ENCODE measurements at places on chromosomes 4 and X.

- DNase-seq = no peak
Measured at GRCh38 chr4:8652181-8653078, 59.9 kb downstream of the CPZ start.

DNA sequence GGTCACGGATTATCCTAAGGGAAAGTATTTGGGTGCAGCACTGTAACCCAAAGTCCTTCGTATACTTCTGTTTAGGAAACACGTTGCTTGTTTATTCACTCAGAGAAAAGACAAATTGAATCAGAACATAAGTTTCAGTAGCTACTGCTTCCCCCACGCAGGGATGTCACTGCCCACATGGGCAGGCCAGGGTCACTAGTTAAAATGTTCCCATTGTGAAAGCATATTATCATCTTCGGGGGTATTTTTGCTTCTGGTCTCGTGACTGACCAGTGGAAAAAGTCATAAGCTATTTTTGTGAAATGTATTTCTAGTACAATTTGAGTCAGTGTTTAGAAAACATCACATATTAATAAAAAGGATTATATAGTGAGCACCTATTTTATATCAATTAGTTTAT is 377.8 kb downstream of the PCDH7 start:
- DNase-seq = no peak

GRCh38 chrX:151754047-151754429 is 19.5 kb downstream of the CNGA2 start:
- DNase-seq = peak; percentile 41

DNA sequence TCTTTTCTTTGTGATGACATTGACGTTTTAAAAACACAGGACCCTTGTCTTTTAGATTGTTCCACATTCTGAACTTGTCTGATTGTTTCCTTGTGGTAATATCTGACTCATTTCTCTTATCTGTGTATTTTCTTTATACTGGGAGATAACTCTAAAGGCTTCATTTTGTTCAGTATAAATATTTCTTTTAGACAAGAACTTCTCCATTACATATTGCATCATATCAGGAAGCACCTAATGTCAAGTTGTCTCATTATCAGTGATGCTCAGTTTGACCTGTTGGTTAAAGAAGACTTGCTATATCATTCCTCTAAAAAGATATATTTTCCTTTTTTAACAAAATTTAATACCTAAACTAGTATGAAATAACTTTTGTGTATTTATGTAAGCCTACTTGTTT is 152.3 kb upstream of the BMP3 start:
- DNase-seq = no peak

DNA sequence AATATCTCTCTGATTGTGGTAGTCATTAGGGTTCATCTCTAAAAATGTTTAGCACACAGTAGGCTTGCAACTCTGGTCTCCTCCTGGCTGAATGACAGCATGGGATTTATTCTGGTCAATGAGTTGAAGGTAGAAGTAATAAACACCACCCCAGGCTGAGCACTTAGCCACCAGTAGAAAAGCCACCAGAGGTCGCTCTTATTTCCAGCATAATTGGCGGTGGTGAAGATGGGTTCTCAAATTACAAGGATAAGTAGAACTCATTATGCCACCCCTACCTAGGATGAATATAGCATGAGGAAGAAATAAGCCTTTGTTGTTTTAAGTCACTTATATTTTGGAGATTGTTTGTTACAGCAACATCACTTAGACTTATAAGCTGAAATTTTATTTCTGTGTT is 302.7 kb downstream of the GPM6A start:
- no peak for DNase-seq

- no peak for DNase-seq
Measured at GRCh38 chr4:158159718-158160094, 13.1 kb downstream of the GASK1B start.

DNA sequence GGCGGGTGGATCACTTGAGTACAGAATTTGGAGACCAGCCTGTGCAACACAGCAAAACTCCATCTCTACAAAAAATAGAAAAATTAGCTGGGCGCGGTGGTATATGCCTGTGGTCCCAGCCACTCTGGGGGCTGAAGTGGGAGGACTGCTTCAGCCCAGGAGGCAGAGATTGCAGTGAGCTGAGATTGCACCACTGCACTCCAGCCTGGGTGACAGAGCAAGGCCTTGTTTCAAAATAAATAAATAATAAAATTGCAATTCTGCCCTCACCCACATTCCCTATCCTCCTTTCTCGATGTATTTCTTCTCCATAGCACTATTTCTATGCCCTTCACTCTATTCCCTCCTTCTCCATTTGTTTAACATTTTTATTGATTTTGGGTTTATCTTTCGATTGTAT is 8.7 kb upstream of the SLAIN2 start:
- DNase-seq = no peak

- DNase-seq = no peak
Measured at GRCh38 chrX:72038016-72038415, 93.7 kb downstream of the RTL5 start.

- no peak for DNase-seq
Measured at GRCh38 chr4:65861993-65862392, 191.7 kb upstream of the EPHA5 start.

GRCh38 chrX:38379088-38379487 is 26.7 kb downstream of the OTC start:
- no peak for DNase-seq

GRCh38 chr4:26073886-26074560 is 160.0 kb downstream of the SMIM20 start:
- no peak for DNase-seq

DNA sequence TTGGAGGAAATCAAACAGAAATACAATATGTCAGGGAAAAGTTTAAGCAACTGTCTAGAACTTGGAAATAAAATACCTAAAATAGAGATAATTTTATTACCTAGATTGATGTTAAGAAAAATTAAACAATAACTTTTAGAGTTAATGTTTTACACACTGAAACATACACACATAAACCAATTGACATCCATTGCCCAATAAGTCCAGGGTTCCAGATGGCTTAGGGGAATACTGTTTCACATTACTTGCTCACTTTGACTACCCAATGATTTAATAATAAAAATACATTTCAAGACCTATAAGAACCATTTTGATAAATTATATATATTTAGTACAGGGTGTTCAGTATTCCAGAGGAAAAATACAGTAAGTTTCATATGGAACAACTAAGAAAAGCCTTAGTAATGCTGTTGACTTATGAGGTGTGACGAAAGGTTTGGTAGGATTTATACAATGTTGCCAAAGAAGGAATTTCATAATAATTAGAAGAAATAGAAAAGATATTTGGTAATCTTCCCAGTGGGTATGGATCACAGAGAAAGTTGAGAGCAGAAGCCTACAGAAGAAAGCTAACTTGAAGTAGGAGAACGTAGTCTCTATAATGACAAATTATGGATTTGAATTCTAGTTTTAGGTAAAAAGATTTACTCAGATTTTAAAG is 23.0 kb upstream of the UGT2B4 start:
- DNase-seq = no peak

- peak; percentile 24 for DNase-seq
Measured at GRCh38 chr4:5812506-5813229, 80.2 kb downstream of the CRMP1 start.

DNA sequence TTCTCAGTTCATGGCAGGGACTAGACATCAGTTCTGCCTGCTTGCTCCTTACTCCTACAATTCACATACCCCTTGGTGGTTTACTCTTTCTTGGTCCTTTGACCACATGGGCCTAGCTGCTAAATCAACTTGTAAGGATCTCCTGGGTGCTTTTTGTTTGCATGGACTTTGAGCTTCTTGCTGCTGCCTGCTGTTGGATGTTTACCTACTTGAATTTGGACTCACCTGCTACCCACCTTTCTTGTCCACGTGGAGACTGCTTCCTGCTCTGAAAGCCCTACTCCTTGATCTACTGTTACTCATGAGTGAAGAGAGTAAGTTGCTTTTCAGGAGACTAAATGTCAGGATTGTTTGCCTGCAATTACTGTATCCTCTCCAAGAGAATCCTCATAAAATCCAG is 15.2 kb upstream of the ARHGAP24 start:
- no peak for DNase-seq

DNA sequence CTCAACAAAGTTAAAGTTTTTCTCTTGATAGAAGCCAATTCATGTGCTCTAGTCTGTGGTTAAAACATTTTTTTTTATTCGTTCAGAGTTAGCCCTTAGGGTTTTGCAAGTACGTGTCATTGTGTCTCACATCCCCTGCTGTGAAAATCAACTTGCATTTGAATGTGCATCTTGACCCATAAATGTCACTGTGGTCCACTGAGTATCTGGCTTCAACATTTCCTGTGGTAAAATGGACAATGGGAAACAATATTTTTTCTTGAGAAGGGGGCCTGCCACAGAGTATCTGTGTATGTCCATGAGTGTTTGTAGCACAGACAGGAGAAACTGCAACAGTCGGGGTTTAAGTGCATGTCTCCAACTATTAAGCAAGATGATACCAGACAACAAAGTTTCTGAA is 554.8 kb upstream of the TENM3 start:
- DNase-seq = no peak

GRCh38 chr4:89640620-89641366 is 196.2 kb downstream of the SNCA start:
- no peak for DNase-seq

DNA sequence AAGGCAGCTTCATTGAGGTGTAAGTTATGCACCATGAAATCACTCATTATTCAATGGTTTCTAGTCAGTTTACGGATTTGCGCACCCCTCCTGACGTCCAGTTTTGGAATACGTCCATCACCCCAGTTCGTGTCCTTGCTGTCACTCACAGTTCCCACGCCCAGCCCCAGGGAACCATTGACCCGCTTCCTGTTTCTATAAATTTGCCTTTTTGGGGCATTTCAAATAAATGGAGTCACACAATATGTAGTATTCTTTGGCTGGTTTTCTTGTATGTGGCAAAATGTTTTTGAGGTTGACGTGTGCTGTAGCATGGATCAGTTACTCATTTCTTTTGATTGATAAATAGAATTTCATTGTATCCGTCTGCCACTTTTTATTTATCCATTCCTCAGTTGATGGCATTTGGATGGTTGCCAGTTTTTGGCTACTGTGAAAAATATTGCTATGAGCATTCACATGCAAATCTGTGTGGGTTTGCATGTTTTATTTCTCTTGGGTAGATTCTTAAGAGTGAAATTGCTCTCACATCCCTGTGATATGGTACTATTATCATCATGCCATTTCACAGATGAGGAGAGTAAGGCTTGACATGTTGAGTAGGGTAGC is 18.4 kb upstream of the SORCS2 start:
- no peak for DNase-seq

- DNase-seq = no peak
Measured at GRCh38 chr4:22072240-22072639, 123.7 kb upstream of the KCNIP4 start.

DNA sequence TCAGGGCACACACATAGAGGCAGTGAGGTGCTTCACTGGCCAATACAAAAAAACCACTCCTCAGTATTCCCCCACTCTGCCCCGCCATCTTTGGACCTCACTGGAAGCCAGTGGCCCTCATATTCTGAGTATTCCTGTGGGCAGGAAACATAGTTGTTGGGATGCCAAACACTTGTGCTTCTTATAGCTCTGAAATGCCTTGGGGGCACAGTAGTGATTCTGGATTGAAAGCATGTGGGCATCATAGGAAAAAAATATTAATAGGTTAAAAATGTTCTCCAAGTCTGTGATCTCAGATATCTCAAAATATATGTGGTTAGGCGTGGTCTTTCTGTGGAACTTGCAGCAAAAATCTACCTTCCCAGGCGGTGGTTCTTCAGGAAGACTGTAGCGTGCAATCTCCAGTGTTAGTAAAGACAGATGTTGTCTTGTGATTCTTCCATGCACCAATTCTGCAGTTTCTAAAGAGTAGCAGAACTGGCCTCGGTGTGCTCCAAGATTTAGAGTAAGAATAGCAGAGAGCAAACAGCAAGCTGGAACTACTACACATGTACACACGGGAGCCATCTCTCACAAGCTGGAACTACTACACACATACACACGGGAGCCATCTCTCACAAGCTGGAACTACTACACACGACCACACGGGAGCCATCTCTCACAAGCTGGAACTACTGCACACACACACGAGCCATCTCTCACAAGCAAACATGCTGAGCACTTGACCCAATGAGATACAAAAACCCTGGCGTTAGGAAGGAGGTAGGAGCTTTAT is 8.0 kb upstream of the TENM3 start:
- DNase-seq = no peak

GRCh38 chrX:44432641-44433040 is 89.2 kb upstream of the EFHC2 start:
- DNase-seq = peak; percentile 17

DNA sequence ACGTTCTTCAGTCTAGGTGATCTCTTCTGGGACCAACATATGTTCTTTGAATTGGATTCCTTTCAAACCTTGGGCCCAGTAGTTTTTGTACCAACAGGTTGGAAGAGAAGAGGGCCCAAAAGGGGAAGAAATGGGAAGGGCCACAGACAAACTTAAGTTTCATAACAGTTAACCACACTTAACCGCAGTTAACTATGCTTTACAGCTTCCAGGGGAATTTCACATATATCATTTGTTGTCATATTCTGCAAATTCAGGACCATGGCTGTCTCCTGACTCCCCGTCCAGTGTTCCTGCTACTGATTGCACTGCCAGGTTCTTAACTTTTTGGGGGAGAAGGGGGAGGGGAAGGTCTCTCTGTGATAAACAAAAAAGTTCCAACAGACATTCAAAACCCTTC is 34.6 kb downstream of the RTL5 start:
- no peak for DNase-seq

GRCh38 chr4:66014146-66014765 is 344.0 kb upstream of the EPHA5 start:
- no peak for DNase-seq

DNA sequence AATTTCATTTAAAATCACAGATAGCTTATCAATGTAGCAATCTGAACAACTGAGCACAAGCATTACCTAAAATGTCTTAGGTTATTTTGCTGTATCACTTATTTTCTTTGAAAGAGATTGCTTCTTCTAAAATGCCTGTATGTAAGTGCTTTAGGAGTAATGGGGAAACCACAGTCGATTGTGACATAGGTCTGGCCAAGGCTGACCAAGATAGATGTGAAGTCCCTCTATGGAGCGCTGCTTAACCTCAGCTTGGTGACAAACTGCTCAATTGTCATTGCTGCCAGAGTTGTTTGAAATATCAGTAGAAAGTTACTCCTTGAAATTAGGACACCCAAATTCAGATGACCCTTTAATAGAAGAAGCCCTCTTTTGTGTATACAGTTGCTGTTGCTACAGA is 401.9 kb upstream of the NDST4 start:
- DNase-seq = no peak

DNA sequence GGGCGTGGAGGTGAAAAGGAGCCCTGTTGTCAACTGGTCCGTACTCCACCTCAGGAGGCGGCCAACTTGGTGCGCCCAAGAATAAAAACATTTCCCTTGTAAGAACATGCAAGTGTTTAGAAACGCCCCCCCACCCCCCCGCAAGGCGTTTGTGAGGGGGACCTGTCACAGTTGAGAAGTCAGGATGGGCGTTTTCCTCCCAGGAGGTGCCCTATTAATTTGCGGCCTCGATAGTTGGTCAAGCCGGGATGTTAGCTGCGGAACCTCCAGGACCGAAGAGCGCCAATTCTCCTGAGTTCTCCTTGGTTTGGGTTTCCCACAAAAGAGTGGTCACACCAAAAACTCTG is 651 bp upstream of the SAP30 start:
- no peak for DNase-seq
